ENCODE measurements at places on chromosomes 2 and 18.

- no peak for DNase-seq
Observed at GRCh38 chr18:59311631-59312030, 6.8 kb downstream of the CPLX4 start.

DNA sequence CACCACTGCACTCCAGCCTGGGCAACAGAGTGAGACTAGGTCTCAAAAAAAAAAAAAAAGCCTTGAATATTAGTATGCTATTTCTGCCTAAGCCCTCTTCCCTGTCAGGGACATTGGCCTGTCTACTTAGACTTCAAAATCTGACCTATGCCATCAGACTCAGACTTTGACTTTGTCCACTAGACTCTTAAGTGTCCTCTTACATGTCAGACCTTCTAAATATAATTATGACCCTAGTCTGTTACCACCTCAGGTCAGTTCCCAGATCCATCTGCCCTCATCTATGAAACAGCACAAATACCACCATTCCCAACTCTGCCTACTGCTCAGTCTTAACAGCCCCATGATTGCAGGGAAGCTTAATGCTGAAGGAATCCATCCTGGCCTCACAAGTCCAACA is 244.6 kb downstream of the ZEB2 start:
- DNase-seq, result no peak

GRCh38 chr2:188819792-188820191 is 154.4 kb upstream of the COL3A1 start:
- DNase-seq, result no peak

GRCh38 chr2:125516496-125517109 is 1139.4 kb upstream of the GYPC start:
- peak; percentile 8 for DNase-seq

DNA sequence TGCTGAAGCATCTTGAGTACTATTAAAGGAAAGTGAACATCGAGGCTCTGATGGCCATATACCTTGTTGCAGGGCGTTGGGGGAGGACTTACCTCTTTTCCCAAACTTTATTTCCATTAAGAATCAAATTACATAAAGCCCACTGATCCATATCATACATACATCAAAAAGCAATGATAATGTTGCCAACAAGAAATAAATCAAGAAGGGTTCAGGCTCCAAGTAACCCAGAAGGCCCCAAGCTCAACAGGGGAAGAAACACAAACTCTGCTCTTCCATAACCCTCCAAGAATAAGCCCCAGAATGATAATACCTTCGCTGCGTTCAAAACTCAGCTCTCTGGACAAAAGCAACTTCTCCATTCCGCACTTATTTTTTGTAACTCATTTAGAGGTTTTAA is 32.3 kb downstream of the C1D start:
- no peak for DNase-seq

- DNase-seq, result no peak
Observed at GRCh38 chr18:9568186-9568585, 46.2 kb downstream of the PPP4R1 start.

- peak; percentile 19 for DNase-seq
Observed at GRCh38 chr2:17171446-17172049, 346.7 kb downstream of the RAD51AP2 start.

DNA sequence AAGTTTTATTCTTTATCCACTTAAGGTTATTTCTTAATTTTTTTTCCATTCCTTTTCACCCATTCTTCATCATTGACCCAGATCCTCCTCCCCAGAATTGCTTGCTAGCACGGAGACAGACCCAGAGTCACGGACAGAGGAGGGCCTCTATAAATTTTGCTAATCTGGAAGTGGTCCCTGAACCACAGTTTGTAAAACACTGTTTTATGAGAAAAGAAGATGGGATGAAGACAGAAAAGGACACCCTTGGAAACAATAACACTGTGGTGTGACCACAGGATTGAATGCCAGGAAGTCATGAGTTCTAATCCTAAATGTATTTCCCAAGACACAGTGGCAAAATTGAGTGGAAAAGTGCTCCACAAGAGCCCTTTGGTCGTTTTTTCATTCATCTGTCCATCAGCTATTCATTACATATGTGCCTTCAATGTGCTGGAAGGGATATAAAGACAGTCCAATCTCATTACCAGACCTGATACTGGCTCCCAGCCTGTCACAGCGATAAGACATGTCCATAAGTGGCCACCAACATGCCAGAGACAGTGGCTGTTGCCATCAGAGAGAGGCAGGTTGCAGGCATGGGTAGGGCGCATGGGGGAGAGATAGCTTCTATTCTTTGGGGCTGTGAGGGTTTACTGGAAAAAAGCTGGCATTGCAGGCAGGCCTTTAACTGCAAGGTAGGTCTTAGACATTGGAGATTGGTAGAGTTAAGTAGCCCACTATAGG is 175.2 kb upstream of the ALPP start:
- no peak for DNase-seq

- DNase-seq, result peak; percentile 3
Observed at GRCh38 chr2:32135409-32135808, 30.3 kb upstream of the SLC30A6 start.

- peak; percentile 84 for DNase-seq
Observed at GRCh38 chr18:42137693-42138375, 182.8 kb downstream of the PIK3C3 start.

GRCh38 chr18:61596296-61596695 is 263.1 kb downstream of the CDH20 start:
- DNase-seq, result no peak

DNA sequence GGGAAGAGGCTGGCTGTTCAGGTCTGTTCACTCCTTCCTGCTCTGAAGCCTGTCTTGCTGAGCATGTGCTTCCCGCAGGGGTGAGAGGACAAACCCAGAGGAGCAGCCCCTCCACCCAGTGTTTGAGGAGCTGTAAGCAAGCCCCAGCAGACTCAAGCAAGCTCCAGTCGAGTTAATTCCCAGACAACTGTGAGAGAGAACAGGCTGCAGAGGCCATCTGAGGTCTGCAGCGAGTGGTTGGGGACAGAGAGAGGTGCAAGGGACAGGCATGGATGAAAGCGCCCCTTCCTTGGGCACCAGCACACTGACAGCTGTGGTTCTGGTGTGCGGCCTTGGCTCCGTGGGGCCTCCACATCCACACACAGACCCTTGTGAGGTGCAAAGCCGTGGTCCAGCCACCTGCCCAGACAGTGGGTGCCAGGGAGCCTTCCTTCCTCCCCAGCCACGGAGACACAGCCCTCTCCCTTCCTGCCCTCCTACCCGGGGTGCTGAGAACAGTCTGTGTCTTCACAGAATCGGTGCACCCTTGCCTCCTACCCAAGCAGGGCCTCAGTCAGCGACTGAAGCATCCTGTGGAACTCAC is 36.2 kb downstream of the MAL start:
- no peak for DNase-seq

DNA sequence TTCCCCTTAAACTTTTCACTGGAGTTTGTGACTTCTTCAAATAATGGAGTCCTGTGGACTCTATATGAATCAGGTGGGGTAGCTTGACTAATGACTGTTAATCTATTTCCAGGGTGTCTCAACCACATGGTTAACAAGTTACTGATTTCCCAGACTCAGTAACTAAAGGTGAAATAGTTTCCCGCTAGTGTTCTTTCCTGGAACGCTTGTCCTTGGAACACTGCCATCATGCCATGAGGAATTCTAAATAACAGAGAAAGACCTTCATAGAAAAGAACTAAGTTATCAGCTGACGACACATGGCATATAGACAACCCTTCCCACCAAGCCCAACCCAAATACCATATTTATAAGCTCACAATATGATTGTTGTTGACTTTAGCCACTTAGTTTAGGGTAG is 1027.9 kb upstream of the FAM98A start:
- no peak for DNase-seq

GRCh38 chr2:72077702-72078169 is 69.9 kb downstream of the CYP26B1 start:
- no peak for DNase-seq
